ENCODE measurements at places on chromosomes 11 and 22.

DNA sequence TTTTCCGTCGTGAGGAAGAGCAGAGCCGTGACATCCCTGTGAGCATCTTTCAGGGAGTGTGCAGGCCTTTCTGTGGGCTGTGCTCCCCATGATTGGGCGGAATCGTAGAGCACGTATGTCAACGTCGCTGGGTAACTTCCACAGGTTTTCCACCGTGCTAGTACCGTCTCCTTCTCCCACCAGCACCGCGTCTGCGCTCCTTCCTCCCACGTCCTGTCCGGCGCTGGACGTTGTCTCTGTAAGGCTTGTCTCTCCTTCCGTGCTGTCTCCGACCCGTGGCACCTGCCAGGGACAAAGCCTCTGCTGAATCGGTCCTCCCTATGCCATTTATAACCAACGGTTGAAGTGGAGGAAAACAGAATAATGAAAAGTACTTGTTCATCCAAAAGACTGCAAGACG is 386.7 kb downstream of the BRD1 start:
- no peak for DNase-seq

DNA sequence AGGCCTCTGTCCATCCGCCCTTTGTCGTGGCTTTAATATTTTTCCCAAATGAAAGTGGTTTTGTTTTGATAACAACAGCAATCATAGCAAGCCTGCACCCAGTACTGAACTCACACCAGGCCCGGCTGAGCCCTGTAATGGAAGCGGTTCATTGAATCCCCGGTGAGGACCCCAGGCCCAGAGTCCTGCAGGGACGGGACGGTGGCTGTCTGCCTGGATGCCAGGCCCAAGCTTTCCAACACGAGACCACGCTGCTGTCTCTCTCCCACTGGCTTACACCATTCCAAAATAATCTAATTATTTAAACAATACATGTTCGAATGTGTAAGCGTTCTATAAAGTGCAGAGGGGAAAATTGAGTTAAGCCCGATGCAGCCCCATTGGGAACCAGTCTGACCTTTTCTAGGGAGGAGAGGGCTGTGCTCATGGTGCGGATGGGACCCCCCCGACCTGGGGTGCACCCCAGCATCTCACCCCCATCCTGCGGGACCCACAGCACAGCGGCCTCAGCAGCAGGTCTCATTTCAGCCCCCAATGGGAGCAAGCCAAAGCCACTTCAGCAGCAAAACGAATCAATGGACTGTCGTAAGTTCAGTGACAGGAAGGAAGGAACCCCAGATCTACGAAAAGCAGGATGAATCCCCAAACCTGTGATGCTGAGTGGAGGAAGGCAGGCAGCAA is 1046.9 kb downstream of the BRD1 start:
- no peak for DNase-seq

- no peak for DNase-seq
Observed at GRCh38 chr11:84795698-84796097, 831.4 kb downstream of the DLG2 start.

DNA sequence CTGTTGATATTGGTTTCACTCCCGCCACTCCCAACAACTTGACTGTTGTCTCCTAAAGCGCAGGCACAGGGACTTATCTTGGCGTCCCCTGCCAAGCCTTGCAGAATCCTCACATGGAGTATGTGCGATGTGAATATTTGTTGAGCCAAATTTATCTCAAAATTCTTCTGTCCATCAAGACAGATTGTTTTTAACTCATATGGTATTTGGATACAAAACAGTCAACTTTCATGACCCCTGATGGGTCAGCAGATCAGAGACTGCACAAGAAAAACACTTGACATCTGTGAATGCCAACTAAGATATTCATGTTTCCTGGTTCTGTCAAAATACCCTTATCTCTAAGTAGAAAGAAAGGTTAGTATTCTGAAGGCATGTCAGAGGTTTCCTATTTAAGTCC is 221.7 kb upstream of the BLID start:
- no peak for DNase-seq

DNA sequence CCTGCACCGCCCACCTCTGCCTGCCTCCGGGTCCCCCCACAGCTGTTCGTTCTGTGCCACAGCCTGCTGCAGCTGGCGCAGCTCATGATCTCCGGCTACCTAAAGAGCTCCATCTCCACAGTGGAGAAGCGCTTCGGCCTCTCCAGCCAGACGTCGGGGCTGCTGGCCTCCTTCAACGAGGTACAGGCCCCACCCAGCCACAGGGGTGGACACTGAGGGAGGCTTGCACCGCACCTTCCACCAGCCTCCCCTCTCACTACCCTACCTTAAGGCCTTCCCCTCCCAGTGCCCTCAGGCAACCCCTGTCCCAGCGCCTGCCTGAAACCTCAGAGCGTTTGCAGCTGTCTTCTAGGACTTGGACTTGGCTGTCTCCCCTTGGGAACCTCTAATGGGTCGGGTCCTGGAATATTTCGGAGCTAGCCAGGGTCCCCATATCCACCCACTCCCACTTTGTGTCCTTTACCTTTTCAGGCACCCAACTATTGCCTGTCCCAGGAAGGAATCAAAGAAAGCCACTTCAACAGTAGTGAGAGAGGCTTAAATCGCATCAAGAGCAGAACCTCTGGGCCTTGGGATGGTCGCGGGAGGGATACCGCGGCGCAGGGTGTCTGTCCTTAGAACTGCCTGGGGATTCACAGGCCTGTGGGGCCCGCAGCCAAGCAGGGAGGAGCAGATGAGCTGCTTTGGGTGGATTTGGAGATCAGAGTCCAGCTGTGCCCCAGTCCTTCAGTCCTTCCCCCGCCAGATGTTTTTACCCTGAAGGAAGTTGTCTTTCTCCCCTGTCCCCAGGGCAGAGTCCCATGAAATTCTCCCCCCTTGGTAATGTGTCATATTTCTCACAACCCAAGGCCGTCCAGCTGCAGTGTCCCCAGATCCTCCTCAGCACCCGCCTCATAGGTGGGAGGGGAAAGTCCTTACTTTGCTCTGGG is 13.3 kb downstream of the SLCO2B1 start:
- DNase-seq: no peak

- DNase-seq: no peak
Observed at GRCh38 chr11:119608201-119608600, 120.8 kb downstream of the NECTIN1 start.

- DNase-seq: peak; percentile 67
Observed at GRCh38 chr11:93895106-93895862, 44.9 kb upstream of the VSTM5 start.

DNA sequence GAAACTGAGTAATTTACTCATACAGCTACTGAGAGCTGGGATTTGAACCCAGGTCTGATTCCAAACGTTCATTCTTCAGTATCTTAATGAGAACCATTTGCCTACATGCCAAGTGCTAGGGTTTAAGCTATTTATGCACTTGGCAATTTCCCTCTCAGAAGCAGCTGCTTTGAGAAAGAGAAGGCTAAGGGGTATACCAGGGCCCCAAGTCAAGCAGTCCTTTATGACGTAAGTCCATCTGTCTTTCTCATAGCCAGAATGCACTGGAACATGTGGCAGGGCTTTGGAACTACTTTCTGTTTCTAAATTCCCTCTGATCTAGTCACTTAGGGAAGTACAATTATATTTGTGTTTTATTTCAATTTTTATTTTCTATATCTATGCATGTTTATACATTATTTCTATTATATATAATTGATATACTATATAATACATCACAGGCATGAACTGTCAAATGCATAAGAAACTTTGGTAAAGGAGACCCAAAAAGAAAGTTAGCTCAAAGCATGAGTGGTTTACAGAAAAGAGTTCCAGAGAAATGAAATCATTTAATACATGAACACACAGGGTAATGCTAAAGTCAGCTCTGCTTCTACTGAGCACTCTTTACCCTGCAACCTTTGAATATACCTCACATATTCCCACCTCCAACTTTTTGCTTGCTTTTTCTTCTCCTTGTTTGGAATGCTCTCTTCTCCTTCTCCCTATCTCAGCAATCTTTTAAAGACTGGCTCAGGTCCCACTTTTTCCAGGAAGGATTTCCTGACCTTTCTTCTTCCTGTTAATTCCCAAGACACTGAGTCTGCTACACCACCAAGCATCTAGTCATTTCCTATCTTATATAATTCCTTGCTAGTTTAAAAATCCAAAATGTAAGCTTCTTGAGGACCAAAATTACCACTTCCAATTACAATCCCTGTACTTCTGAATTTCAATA is 80.5 kb upstream of the GDPD4 start:
- peak; percentile 52 for DNase-seq

- no peak for DNase-seq
Observed at GRCh38 chr11:1560649-1561251, 11.3 kb downstream of the DUSP8 start.

- DNase-seq: no peak
Observed at GRCh38 chr11:128518493-128519207, 68.7 kb downstream of the ETS1 start.
